ENCODE measurements at places on chromosomes 7 and 10. TPM values are rescaled to one million over a fixed set of nuclear protein-coding genes. Genes with fewer than 3 reads are reported as not detected.
A peak's percentile ranks its signal among the peaks of the same experiment; 100 is the strongest.

GRCh38 chr10:103731609-103732270, 123.6 kb downstream of the SH3PXD2A start:
- H3K4me3 ChIP-seq, result no peak overlapping the region
- no peaks in the 10 kb centered on the region for H3K27me3 ChIP-seq
- peaks cover 14% of the 10 kb centered on the region for H3K4me1 ChIP-seq
- H3K36me3 ChIP-seq, result no peaks in the 10 kb centered on the region
- DNase-seq, result no peak

GRCh38 chr10:458421-458851, 231.0 kb downstream of the DIP2C start:
- peak overlapping the region; percentile 74 for H3K27ac ChIP-seq
- H3K4me1 ChIP-seq, result peaks cover 49% of the 10 kb centered on the region
- H3K36me3 ChIP-seq, result no peaks in the 10 kb centered on the region
- no peak overlapping the region for H3K4me3 ChIP-seq
- DNase-seq, result peak; percentile 89

- no peak overlapping the region for H3K4me3 ChIP-seq
- no peaks in the 10 kb centered on the region for H3K4me1 ChIP-seq
- no peaks in the 10 kb centered on the region for H3K27me3 ChIP-seq
- DNase-seq, result no peak
Measured at GRCh38 chr10:11687357-11687771, 54.8 kb upstream of the ECHDC3 start.

GRCh38 chr7:2930310-2931033, 86.4 kb upstream of the GNA12 start:
- H3K36me3 ChIP-seq, result no peaks in the 10 kb centered on the region
- peak; percentile 40 for DNase-seq
- no peak overlapping the region for H3K27ac ChIP-seq
- no peak overlapping the region for H3K4me3 ChIP-seq

DNA sequence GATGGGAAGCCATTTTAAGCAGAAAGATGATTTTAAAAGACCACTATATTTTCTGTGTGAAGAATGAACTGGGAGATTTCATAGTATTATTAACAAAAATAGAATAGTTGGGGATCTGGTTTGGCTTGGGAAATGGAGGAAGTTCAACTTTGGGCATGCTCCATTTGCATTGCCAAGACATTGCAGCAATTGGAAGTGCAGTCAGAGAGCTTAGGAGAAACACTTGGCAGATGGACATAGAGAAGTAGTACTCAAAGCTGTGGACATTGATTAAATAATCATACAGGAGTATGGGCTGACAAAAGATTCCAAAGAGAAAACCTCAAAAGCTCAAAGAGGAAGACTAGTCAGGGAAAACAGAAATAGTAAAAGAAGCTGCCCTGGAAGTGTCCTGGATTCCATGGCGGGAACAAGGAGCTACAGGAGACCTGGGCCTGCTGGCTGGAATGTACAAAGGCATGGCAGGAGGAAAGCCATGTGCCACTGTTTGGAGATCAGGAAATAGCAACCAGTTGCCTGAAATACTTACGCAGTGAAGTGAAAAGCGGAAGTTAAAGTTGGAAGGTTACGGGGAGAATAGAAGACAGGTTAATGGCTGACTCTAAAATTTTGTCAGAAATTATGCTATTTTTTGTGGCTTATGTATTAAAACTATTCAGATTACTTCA, 93.6 kb upstream of the MXI1 start:
- H3K36me3 ChIP-seq, result no peaks in the 10 kb centered on the region
- no peak for DNase-seq
- H3K4me3 ChIP-seq, result no peak overlapping the region
- H3K4me1 ChIP-seq, result no peaks in the 10 kb centered on the region
- H3K27me3 ChIP-seq, result no peaks in the 10 kb centered on the region

The UPK3BL2 gene
- total RNA-seq, result 10.9 TPM

Data from sigmoid colon (tissue), 7 donors.